ENCODE measurements at places on chromosomes 16 and 17.
A peak's percentile ranks its signal among the peaks of the same experiment; 100 is the strongest.

DNA sequence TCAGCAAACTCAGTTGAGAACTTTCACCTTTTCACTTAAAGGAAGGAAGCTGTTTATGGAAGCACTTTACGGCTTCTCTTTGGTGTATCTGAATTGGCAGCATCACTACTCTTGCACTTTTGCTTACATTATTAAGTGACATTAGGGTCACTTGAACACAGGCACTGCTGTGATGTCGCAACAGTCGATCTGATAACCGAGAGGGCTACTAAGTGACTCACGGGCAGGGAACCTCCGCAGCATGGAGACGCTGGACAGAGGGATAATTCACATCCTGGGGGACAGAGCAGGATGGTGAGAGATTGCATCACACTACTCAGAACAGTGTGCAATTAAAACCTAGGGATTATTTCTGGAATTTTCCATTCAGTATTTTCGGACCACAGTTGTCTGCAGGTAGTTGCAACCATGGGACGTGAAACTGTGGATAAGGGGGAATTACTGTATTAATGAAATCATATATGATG lies 56.5 kb downstream of the DNAH2 start:
- DNase-seq = no peak

- DNase-seq = no peak
Measured at GRCh38 chr17:67212231-67212630, 32.8 kb downstream of the HELZ start.

DNA sequence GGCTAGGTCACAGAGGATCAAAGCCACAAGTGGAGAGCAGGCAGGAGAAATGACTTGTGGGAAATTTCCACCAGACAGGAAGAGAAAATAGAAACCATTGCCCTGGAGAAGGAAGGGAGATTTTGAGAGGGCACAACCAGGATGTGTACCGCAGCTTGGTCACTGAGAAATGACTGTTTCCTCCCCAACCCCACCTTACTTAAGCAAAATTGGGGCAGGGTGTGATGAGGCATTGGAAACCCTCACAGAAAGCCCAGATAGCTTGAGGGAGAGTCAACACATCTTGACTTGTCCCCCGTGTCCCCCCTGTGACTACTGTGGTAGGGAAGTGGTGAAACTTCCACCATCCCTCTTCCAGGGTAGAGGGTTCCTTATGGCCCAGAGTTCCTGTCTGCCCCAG lies 113.5 kb upstream of the FAM20A start:
- no peak for DNase-seq

DNA sequence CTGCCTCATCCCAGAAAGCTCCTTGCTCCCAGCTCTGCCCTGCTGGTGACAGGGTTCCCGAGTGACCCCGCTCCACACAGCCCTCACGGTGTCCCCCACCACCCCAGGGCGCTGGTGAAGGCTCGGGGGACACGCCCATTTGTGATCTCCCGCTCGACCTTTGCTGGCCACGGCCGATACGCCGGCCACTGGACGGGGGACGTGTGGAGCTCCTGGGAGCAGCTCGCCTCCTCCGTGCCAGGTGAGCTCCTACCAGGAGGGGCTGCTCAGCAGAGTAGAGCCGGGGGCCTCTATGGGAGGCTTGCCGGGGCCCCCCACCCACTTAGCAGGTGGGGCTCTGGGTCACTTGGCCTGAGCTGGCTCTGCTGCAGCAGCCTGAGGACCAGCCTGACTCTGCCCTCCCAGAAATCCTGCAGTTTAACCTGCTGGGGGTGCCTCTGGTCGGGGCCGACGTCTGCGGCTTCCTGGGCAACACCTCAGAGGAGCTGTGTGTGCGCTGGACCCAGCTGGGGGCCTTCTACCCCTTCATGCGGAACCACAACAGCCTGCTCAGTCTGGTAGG lies 11.2 kb downstream of the GAA start:
- no peak for DNase-seq

DNA sequence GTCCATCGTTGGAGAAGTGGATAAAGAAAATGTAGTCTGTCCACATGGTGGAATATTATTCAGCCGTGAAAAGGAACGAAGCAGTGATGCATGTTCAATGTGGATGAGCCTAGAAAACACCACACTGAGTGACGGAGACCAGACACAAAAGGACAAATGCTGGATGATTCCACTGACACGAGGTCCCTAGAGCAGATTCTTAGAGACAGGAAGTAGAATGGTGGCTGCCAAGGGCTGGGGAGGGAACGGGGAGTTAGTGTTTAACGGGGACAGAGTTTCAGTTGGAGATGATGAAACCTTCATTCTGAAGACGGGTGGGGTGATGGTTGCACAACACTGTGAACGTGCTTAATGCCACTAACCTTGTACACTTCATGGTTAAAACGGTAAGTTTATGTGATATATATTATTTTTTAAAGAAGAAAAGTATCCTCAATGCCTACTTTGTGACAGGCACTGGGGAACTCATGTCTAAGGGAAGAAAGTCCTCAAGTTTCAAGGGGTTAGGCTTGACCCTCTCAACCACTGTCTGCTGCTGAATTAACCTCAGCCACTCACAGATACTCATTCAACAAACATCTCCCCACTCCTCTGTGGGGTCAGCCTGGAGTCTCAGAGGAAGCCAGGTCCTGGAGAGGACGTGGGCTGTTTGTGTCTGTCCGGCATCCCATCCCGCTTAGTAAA lies 17.6 kb downstream of the C16orf74 start:
- DNase-seq = no peak

GRCh38 chr16:30184096-30184890 lies 891 bp downstream of the CORO1A start:
- peak; percentile 76 for DNase-seq

- no peak for DNase-seq
Measured at GRCh38 chr17:78496311-78496710, 80.9 kb downstream of the DNAH17 start.

DNA sequence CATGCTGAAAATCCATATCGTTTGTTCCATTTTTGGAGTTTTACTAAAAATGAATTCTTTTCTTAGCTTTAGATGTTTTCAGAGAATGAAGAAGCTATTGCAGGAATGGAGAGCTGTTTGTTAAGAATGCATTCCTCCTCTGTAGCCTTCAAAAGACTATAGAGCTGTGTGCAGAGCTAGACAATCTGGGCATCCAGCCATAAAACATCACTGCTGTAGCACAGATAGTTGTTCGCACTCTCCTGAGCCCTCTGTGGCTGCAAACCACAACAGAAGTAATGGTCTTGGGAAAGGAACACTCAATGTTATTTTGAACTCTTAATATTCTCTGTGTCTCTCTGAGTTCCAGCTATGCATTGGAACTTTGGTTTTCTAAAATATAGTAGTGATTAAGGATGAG lies 4.9 kb downstream of the TNRC6C start:
- DNase-seq = no peak

Data from NK-92 treated with Interleukin-12 subunit alpha and Interleukin-12 subunit beta, amount 100 ng/mL, for 24 hours (cell line).